LoVo (cell line): ENCODE measurements at places on chromosomes 1 and 21.

DNA sequence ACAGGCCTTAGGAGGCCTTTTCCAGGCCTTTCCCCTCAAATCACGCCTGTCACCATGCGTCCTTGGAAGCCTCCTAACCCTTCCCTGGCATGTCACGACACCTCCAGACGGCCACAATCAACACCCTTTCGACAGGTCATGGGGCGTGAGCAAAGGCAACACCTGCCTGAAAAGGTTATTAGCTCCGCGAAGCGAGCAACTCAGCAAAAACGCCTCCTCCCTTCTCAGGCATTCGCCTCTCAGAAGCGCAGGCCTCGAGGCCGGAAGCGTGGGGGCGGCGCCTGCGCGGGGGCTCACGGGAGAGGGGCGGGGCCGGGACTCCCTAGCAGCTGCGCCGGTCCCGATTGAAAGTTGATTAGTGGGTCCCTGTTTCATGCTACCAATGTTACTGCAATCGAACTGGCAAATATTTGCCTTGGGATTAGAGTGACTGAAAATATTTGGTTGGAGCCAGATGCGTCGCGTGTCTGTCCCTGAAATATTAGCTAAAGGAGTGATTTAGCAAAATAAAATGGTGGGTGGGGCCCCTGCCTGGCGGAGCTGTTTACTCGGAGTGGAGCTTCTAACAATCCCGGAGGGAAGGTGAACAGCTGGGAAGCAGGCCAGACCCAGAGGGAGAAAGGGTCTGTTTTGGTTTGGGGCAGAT, 44.9 kb downstream of the GFI1 start:
- DNase-seq = peak; percentile 90

DNA sequence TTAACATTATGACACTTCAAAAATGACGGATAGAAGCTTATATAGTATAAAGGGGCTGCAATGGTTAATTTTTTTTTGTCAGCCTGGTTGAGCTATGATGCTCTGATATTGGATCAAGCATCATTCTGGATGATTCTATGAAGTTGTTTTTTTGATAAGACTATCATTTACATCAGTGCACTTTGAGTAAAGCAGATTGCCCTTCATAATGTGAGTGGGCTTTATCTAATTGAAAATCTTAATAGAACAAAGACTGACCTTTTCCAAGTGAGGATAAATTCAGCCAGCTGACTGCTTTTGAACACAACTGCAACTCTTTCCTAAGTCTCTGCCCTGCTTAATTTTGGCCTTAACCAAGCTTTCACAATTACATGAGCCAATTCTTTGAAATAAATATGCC, 1476.2 kb downstream of the NCAM2 start:
- DNase-seq = no peak

DNA sequence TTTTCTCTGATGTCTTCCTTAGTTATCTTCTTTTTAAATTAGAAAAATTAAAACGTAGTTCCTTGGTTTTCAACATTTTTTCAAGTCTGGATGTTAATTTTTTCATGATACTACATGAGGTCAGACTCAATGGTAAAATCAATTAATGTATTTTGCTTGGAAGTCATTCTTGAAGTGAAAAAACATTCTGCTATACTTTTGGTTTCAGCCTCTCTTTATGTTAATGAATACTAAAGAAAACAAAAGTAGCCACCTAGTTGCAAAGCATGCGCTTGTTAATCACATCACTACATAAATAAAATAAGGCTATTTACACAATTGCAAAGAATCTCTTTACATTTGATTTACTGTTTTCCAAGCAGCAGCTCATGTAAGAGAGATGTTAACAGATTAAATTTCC, 170.4 kb downstream of the LIPI start:
- DNase-seq = no peak

DNA sequence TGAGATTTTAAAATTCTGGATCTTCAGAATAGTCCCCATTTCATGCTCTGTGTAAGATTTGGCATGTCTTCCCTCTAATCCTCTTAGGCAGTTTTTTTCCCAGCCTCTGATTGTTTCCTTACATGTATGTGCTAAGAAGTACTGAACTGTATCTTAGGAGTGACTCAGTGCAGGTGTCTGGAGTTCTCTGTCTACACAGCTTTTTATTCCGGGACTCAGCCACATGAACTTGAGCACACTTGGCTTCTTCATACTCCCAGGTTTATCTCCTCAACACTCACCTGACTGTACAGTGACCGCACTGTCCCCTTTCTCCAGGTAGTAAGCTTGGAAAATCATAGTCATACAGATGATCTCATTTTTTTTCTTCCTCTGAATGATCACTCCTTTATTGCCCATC, 50.7 kb downstream of the SYT14 start:
- no peak for DNase-seq

GRCh38 chr1:182681568-182681912, 2.8 kb downstream of the RGS8 start:
- no peak for DNase-seq

- no peak for DNase-seq
Measured at GRCh38 chr21:38246511-38246910, 10.3 kb upstream of the KCNJ15 start.

DNA sequence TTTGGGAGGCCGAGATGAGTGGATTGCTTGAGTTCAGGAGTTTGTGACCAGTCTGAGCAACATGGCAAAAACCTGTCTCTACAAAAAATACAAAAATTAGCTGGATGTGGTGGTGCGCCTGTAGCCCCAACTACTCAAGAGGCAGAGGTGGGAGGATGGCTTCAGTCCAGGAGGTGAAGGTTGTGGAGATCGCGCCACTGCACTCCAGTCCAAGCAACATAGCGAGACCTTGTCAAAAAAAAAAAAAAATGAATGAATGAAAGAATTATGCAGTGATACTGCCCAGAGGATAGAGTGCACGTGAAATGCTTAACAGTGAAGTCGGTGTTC, 429 bp upstream of the DPH2 start:
- DNase-seq = no peak

- DNase-seq = no peak
Measured at GRCh38 chr21:46187261-46187660, 3.0 kb upstream of the SPATC1L start.

DNA sequence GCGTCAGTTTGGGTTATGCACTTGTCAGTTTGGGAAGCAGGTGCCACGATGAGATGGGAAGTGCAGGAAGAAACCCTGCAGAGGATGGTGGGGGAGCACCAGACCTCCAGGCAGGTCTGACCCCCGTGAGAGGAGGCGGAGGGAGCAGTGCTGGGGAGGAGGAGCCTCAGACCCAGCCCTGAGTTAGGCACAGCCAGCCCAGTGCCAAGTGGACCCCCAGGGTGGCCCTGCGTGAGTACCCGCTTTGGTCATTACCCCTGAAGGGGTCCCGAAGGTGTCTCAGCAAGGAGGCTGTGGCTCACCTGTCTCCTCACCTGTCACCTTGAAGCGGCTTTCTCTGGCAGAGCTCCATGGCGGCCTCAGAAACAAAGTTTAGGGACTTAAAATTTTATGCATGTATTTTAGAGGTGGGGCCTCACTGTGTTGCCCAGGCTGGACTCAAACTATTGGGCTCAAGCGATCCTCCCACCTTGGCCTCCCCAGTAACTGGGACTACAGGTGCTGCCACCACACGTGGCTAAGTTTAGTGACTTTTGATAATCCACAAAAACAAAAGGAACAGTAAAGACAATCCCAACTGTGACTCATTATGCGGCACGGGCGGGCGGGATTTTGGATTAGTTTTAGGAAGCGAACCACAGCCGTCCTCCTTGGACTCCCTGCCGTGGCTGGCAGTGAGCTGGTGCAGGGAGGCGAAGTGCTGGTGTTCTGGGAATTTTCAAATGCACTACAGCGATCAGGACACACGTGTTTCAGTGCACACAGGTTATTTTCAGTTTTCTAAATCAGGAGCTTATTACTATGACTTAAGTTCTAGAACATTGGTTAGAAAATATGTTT, 4.7 kb downstream of the AGPAT3 start:
- no peak for DNase-seq

DNA sequence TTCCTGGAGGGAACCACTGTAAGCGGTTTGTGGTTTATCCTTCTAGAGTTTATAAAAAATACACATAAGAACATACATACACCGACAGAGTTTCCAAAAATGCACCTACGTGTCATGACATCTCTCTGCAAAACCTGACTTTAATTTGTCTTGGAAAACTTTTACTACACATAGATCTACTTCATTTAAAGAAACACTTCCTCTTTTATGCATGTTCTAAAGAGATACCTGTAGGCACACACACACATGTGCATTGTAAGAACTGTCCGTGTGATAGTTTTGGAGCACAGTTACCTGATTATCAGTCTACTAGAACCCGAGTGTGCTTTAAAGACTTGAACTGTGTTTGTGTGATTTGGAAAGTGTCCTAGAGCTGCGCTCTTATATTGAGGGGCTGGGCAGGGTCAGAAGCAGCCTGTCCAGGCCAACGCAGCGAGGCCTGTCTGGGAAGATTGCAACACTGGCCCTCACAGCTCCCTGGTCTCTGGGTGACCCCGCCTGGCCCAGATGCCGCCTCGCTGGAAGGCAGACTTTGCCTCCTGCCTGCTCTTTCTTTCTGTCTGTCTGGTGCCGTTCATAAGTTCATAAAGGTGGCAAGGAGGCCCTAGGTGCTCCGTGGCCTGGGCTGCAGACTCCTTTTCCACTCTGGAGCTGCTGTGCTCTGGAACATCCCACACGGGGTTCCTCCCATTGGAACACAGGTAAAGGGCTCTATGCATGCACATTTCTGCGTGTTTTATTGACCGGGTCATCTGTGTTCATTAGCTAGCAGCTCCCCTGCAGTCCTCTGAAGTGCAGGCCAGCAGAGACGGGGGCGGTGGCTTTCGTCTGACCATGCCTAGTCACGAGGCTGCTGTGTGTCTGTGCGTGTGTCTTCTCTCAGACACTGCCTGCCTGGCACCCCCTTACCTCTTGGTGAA, 46.3 kb downstream of the AGPAT3 start:
- no peak for DNase-seq

DNA sequence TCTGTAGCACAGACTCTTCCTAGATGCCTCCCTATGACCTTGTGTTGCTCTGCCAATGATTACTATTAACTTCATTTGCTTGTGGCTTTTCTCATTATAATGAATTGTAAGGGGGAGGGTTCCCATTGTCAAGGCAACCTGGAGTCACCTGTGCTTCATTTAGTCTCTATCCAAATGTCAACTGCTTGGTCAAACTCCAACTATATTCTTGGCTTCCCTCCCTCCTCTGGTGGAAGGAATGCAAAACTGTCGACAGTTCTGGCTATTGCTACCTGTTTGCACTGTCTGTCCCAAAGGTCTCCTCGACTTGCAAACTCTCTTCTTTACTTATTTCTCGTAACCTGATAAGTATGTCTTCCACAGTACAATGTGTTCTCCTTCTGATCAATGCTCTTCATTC, 100.3 kb downstream of the CACNA1E start:
- DNase-seq = peak; percentile 6

DNA sequence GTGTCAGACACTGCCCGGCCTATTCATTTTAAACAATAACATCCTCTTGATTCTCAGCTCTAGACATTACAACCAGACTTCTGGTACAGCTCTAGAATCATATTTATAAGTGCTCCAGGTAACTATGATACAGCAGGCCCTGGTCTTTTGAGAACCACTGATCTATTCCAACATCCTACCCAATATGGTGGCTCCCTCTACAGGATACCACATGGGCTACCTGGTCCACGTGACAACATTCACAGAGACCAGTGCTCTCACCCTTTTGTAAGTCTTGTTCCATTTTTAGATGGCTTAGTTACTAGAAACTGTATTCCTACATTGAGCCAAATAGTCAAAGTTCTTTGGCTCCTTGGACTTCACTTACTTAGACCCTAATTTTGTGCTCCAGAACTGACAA, 102.9 kb downstream of the PTPN14 start:
- no peak for DNase-seq

DNA sequence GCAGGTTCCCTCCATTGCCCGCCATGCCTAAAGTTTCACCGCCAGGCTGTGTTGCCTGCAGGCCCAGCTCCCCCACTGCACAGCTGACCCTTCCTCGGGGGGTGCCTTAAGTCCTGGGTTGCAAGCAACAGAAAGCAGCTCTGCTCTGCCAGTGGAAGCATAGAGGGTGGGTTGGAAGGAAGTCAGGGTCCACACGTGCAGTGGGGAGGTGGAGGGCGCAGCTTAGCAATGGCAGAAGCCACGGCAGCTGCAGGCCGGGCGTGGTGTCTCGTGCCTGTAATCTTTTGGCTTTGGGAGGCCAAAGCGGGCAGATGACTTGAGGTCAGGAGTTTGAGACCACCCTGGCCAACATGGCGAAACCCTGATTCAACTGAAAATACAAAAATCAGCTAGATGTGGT, 106.3 kb upstream of the TMEM51 start:
- DNase-seq = no peak

DNA sequence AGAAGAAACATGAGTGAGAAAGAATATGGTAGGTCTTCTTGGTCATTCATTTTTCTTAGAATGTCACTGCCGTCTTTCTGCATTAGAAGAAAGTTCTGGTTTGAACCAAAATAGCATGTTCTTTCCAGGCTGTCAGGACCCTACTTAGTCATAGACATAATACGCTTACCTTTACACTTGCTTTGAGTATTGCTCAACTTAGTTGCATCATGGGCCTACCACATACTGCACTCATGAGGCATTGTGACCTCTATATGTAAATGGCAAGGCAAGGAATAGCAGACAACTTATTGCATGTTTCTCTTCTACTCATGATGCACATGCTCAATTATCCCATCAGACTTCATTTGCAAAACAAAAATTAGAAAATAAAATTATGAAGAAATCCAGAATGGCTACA, 415.0 kb downstream of the HLX start:
- no peak for DNase-seq

DNA sequence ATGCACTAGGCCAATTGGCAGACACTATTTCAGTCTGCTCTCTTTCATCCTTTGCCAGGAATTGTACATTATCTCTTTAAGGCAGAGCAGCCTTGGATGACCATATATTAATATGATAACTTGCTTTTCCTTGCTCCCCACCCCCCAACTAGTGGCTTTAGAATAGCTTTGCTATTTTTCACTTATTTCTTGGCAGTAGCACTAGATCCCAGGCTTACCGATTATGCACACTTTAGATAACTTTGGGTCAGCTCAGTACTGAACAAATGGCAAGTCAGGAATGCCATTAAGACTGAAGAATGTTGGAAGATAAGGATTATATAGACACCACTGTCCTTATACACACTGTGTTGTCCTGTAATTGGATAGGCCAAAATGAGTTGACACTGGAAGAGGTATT, 146.4 kb downstream of the FGGY start:
- no peak for DNase-seq

DNA sequence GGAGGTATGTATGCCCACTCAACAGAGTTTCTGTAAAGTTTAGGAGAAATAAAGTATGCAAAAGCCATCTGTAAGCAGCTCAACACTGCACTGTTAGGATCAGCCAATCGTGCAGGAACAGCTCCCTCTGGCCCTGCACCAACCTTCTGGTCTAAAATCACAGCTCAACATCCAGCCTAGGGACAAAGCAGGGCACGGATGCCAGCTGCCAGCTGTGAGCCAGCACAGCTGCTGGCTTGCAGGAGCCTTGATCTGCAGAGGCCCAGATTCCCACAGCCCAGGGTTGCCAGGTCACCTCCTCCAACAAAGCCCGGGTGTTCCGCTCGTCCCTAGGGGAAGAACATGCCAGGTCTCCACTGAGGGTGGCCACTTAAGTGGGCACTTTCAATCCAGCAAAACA, 8.6 kb downstream of the ACOT7 start:
- DNase-seq = no peak
